Caco-2 (cell line): ENCODE measurements at places on chromosomes 4 and X. TPM values are rescaled to one million over a fixed set of nuclear protein-coding genes. Genes with fewer than 3 reads are reported as not detected.

The NELFA gene
- total RNA-seq = 47.7 and 53.0 TPM in 2 replicates

- H3K4me1 ChIP-seq = peaks cover 23% of the 10 kb centered on the region
- no peaks in the 10 kb centered on the region for H3K27me3 ChIP-seq
- no peak for DNase-seq
- no peak overlapping the region for H3K4me3 ChIP-seq
Observed at GRCh38 chrX:20217271-20217670, 49.4 kb downstream of the RPS6KA3 start.

The FAM47C gene
- not detected in 2 replicates for total RNA-seq

GRCh38 chrX:41711021-41711667 is 12.8 kb upstream of the GPR82 start:
- no peaks in the 10 kb centered on the region for H3K36me3 ChIP-seq
- H3K4me3 ChIP-seq = no peak overlapping the region
- no peak for DNase-seq
- H3K4me1 ChIP-seq = no peaks in the 10 kb centered on the region
- H3K27ac ChIP-seq = no peak overlapping the region
- H3K27me3 ChIP-seq = no peaks in the 10 kb centered on the region

The YTHDC1 gene
- total RNA-seq = 101 and 109 TPM in 2 replicates
